RPMI8226 (cell line): ENCODE measurements at places on chromosomes 5 and 9.

DNA sequence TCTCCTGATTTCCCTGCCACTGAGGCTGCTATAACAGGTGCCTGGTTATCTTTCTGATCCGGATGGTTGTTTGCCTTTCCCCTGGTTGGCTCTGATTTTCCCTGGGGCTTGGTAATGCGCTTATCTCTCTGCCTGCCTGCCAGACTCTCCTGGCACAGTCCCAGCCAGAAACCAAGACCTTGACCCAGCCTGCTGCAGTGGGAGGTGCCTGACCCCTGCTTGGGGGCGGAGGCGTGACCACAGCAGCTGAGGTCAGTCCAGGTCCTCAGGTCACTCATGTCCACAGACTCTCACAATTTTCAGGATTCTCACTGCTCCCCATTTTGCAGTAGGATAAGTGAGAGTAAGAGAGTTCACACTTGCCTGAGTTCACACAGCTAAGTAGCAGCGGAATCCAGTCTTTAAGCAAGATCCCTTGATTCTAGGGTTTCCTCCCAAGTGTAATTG, 24.4 kb upstream of the SYNPO start:
- DNase-seq, result peak; percentile 37

- DNase-seq, result no peak
Measured at GRCh38 chr5:131305906-131306305, 42.1 kb downstream of the CDC42SE2 start.

DNA sequence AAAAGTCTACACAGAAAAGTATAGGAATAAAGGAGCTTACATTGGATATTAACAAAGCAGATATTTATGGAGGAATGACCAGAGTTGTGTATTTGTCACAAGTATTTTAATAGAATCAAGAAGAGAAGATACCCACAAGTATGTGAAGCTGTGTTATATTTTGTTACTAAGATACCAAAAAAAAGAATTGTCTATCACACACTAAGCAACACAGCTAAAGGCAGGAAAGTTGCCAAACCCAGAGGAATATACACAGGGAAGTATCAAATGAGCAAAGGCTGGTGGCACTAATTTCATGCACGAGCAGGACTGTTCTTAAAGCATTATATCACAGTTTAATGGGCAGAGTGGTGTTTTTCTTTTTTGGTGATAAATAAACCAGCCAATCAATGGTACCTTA, 30.9 kb upstream of the RAI14 start:
- DNase-seq, result no peak

DNA sequence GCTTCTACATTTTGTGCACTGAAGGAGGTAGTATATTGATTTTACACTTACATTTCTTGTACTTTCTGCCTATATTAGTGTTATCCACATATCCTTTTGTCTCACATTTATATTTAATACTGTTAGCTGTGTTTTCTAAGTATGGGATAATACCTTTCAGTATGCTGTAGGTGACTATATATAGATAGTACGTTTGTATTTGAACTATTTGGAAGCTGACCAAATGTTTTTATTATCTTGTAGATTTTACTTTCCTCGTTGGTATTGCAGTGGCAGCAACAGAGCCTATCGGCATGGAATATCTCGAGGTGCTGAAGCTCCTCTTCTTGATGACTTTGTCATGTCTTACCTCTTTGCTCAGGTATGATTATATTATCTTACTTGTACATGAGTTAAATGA, 59.1 kb downstream of the JAK2 start:
- no peak for DNase-seq

- no peak for DNase-seq
Measured at GRCh38 chr9:111961009-111961408, 64.4 kb downstream of the UGCG start.

- peak; percentile 65 for DNase-seq
Measured at GRCh38 chr5:114449860-114450421, 88.1 kb downstream of the KCNN2 start.

GRCh38 chr5:10063997-10064396, 185.7 kb downstream of the ATPSCKMT start:
- no peak for DNase-seq

DNA sequence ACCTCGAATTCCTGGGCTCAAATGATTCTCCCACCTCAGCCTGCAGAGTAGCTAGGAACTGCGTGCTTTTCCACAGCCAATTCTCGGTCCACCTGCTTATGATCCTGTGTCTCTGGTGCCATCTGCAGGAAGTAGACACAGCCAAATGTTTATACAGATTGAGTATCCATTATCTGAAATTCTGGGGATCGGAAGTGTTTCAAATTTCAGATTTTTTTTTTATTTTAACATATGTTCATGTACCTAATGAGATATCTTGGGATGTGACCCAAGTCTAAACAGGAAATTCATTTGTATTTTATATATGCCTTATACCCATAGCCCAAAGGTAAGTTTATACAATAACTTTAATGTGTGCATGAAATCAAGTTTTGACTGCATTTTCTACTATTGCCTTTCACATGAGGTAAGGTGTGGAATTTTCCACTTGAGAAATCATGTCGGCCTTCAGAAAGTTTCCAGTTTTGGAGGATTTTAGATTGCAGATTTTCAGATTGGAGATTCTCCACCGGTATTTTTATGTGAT, 89.5 kb downstream of the ESM1 start:
- DNase-seq, result peak; percentile 45

DNA sequence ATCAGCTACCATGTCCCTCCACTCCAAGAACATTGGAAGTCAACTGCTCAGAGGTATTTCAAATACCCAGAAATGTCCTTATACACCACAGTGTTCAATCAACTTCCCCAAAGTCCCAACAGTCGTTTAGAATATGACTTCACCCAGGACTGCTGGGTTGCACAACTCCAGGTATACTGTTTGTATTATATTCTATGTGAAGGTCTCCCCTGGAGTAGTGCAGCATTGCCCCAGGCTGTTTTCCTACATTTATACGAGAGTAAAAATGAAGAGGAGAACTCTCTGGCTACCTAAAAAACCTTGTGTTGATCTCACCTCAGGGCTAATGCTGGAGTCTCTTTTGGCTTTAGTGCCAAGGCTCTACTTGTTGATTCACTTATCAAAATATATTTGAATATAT, 183.6 kb upstream of the MAP3K1 start:
- no peak for DNase-seq

DNA sequence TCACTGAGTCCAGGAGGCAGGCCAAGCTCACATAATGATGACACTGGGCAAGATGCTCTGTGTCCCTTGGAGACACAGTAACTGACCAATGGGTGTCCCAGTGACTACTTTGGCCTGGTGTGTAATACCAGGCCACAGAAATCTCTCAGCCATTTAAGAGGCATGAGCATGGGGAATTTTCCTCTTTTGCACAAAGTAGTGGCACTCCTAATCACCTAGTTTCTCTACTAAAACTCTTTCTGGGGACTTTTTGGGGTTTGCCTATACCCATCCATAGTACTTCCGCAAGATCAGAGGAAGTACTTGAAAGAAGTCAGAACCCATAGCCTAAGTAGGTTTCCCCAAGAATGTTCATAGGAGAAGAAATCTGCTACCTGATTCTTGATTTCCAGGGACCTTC, 161.9 kb downstream of the ARSB start:
- no peak for DNase-seq
